ENCODE measurements at places on chromosomes 6 and 20.

GRCh38 chr6:148144917-148145521, 197.6 kb upstream of the SASH1 start:
- peak; percentile 78 for DNase-seq

- DNase-seq: no peak
These were observed 21.8 kb downstream of the PKHD1 start for GRCh38 chr6:52065621-52066020.

- DNase-seq: no peak
These were observed 14.0 kb upstream of the SERPINB9 start for GRCh38 chr6:2917065-2917464.

GRCh38 chr6:34414999-34415858, 10.6 kb downstream of the RPS10 start:
- no peak for DNase-seq

DNA sequence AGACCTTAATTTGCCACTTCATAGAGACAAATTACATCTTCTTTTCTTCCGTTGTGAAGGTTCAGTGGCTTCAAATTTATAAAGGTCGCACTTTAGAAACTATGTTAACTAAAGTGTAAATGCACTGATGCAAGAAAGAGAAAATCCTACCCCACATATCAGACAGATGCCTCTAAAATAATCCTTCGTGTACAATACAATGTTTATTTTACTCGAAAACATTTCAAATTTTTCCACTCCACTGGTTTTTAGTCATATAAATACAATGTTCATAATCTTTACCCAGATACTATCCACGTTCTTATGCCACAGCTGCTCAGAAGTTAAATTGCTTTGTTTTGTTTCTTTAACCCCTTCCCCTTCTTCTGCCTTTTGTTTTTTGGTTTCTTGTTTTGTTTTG, 140.3 kb upstream of the LAMP5 start:
- no peak for DNase-seq

DNA sequence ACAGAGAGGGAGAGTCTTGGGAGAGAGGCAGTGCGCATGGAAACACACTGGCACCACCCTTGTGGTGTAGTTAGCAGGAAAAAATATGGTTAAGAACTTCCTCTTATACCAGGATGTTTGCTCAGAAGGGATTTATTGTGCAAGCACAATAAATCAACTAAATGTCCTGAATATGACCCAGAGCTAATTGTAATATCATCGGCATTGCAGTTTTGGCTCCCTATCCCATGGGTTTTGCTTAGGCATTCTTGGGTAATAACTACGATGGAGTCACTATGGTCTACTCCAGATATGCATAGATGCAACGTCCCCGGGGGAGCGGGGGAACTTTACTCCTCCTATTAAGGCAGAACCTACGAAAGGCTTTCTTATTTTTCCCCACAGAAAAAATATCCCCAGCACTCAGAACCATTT, 751.6 kb downstream of the EYS start:
- DNase-seq: no peak

GRCh38 chr6:152151920-152152319, 344.4 kb downstream of the ESR1 start:
- no peak for DNase-seq

- DNase-seq: no peak
These were observed 41.4 kb upstream of the PKIB start for GRCh38 chr6:122568797-122569221.

GRCh38 chr6:19845266-19846041, 8.3 kb downstream of the ID4 start:
- no peak for DNase-seq

DNA sequence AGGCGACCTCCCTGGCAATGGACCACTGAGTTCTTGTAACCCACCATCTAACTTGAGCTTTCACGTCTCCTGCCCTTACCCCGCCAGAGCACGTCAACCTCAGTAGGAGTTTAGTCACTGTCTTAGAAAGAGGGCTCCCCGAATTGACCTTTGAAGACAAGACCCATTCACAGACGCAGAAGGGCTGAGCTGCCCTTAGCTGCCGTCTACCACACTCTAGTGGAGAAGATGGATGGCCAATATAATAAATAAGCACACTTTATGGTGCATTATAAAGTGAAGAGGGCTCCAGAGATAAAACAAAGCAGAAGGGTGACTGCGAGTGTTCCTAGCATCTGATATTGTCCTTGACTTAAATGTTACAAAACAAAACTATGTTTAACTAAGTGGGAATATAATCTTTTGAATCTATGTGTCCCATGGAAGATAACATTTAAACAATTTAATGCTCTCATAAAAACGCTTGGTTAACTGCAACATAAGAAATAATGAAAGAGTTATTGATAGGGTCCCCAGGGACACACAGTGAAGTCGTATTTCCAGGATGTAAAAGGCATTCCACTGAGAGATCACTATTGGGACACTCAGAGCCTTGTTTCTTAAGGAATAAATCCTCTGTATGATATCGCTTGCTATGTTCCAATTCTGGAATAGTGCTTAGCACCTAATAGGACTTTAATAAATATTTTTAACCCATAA, 261.1 kb downstream of the THBS2 start:
- DNase-seq: no peak

GRCh38 chr20:2742431-2742830, 49.9 kb downstream of the EBF4 start:
- DNase-seq: no peak

DNA sequence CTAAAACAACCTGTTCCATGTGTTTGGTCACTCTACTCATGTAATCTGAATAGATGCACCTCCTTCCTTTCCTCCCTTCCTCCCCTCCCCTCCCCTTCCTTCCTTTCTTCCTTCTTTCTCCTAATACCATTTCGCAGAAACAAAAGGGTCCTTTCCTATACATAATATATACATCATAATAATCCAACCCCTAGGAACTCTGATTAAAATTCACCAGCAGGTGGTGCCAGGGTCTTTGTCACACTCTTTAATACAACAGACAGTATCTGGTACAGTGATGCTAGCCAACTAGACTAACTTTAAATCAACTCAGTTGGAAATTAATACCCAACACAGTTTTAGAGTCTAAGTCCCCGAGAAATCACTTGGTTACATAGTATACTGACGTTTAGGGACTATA, 181.2 kb upstream of the SHLD1 start:
- no peak for DNase-seq

GRCh38 chr6:70281923-70282311, 21.0 kb downstream of the COL9A1 start:
- DNase-seq: no peak

DNA sequence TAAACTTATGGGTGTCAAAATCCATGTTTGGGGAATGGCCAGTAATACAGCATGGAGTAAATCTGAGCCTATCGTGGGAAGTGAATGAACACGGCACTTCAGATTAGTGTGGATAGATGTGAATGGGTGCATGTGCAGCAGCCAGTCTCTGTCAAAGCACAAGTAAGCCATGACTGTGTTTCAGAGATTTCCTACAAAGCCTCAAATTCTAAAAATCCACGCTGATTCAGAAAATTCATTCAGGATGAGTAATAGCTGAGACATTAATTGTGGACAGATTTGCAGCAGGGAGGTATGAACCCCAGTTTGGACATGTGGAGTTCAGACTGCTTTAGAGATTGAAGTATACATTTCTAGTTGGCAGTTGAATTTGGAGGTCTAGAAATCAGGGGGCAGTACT, 115.1 kb downstream of the QKI start:
- no peak for DNase-seq

DNA sequence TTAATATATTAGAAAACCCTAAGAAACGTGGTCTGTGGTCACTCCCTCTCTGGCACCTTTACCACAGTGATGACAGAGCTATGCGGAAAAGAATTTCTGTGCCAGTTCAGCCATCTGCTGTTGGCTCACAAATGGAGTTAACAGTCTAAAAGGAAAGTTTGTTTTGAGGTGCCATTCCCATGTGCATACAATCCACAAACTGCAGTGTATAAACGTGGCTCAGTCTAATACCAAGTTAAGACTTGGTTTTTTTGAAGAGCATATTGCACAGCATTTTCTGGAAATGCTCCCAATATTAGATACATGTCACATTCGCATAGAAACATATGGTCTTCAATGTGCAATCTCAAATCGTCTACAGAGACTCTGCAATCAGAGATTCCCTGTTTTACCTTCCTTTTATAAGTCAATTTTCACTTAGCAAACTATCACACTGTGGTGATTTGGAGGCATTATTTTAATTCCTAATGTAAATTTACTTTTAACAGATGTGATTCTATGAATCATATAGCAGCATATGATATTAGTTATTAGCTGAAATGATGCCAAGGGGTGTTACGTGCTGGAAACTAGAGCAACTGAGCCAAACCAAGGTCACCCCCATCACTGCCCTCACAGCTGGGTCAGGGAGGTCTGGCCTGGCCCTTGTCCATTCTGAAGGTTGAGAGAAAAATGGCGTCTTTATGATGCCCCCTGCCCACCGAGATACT, 383.5 kb downstream of the PRKN start:
- DNase-seq: no peak

DNA sequence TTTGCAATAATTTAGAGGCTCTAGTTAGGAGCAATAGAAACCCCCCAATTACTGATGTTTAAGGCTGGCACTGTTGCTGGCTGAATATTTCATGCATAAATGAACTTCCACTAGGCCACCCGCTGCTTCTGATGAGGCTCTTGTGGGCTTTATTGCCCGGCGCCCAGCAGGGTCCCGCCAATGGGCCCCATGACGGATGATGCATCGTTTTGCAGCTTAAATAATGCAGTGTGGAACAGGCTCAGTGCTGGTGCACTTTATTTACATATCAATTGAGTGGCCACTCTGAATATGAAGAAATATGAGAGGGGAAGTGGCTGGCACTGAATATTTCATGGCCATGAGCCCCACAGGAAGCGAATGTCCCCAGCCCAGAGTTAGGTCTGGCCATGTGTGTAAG, 155.3 kb upstream of the MAFB start:
- no peak for DNase-seq

- no peak for DNase-seq
These were observed 16.4 kb upstream of the CCDC28A start for GRCh38 chr6:138757136-138757535.

- DNase-seq: no peak
These were observed 80.6 kb downstream of the ATG5 start for GRCh38 chr6:106244931-106245330.

GRCh38 chr20:64065974-64066343, 3.0 kb downstream of the TCEA2 start:
- DNase-seq: peak; percentile 47

DNA sequence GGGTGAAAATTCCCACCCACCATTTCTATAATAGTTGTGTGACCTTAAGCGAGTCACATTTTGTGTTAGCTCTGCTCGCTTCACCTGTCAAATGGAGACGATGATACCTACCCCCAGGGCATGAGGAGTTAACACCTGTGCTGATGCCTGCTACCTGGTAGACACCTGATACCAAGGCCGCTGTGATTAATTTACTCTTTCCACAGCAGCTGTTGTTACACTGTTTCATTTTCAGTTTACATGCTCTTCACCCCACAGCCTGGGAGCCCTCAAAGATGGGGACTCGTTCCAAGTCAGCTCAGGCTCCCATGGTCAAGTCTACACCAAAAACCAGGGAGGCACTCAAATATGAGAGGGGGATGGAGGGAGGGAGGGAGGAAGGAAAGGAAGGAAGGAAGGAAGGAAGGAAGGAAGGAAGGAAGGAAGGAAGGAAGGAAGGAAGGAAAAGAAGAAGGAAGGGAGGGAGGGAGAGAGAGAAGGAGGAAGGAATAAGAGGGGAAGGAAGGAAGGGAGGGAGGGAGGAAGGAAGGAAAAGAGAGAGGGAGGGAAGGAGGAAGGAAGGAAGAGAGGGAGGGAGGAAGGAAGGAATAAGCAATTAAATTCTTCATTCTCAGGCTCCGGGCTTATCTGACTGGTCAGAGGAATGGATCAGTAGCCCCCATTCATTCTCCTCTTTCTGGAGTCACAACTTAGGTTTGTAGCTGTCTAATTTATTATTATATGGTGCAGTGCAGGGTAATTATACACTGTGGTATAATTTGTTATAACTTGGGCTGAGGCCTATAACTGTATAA, 40.9 kb downstream of the PDYN start:
- no peak for DNase-seq

GRCh38 chr20:51481341-51481914, 61.1 kb downstream of the NFATC2 start:
- no peak for DNase-seq

- no peak for DNase-seq
These were observed 74.8 kb downstream of the CEBPB start for GRCh38 chr20:50265245-50265946.

DNA sequence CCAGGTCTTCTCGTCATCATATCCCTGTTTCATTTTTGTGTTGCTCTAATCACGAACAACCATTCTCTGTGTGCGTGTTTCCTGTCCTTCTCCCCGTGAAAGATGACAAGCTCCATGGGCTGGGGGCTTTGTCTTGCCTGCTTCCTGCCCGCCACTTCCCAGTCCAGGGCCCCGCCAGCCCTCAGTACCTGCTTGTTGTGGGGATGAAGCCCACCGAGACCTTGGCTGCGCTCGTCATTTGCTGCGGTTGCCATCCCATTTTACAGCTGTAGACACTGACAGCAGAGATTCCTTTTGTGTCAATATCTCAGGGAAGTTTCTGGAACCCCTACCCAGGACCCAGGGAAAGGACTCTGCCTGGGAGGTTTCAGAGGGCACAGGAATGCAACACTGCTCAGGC, 40.3 kb upstream of the STX16 start:
- DNase-seq: no peak

- no peak for DNase-seq
These were observed 25.9 kb downstream of the C6orf62 start for GRCh38 chr6:24692848-24693592.

Measured in WTC11 (cell line).